NCI-H1417 (cell line): ENCODE measurements at places on chromosomes 16 and 17.
A peak's percentile ranks its signal among the peaks of the same experiment; 100 is the strongest.

GRCh38 chr17:78585006-78585630, 7.9 kb upstream of the DNAH17 start:
- DNase-seq = no peak

DNA sequence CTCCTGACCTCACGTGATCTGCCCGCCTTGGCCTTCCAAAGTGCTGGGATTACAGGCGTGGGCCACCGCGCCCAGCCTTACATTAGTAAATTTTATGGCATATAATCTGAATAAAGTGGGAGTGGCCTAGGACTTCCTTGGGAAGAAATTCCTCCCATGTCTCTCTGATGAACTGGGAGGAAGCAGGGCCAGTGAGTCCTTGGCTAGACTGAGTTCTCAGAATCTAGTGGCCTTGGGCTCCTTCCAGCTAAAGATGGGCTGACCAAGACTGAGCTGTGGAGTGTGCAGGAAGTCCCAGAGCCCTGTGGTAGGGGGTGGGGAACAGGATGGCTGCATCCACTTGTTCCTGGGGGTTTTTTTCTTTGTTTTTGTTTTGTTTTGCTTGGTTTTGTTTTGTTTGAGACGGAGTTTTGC, 10.0 kb upstream of the NAGLU start:
- DNase-seq = no peak

- DNase-seq = no peak
Measured at GRCh38 chr16:86364653-86365380, 145.5 kb upstream of the FOXF1 start.

DNA sequence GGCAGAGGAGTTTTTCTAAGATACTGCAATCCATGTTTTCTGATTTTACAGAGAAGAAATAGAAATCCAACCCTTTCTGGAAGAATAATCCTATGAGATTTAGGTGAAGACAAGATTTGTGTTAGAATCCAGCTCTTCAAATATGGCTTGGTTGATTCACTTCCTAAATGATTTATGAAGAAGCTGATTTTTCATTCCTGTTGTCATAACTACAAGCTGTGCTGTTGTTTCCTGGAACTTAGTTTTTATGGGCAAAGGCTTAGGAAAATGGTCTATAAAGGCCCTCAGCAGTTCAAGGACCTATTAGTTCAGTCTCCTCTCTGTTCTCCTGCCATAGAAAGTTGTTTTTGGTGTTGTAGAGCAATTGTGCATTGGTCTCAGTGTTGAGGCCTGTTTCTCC, 174.2 kb upstream of the FAM20A start:
- no peak for DNase-seq

DNA sequence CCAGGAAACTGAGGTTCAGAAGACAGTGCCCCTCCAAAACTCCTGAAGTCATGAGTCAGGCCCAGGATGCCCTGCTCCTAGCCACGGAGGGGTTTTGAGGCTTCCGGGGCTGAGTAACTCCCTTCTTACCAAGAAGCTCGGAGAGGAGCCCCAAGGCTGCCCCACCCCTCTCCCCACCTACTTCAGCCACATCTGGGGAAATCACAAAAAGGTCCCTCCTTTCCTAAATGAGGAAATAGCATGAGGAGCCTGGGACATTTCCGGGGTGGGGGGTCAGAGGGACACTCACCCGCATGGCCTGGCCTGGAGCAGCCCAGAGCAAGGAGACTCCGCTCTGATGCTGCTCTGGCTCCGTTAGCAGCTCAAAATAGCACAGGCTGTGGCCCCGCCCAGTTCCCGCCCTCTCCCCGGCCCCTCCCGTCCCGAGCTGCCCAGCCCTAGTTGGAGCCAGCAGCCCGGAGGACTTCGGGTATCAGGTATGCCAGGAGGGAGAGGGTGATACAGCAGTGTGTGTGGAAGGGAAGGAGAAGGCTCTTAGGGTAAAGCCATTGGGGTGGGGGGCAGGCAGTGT, 40.1 kb downstream of the MYO18A start:
- peak; percentile 20 for DNase-seq

GRCh38 chr17:32256012-32256700, 9.5 kb upstream of the RHBDL3 start:
- peak; percentile 22 for DNase-seq

GRCh38 chr16:50610331-50611262, 62.4 kb downstream of the NKD1 start:
- no peak for DNase-seq

- peak; percentile 93 for DNase-seq
Measured at GRCh38 chr17:30600060-30600829, 123.0 kb downstream of the GOSR1 start.

GRCh38 chr16:74627506-74628220, 20.7 kb upstream of the GLG1 start:
- DNase-seq = no peak

DNA sequence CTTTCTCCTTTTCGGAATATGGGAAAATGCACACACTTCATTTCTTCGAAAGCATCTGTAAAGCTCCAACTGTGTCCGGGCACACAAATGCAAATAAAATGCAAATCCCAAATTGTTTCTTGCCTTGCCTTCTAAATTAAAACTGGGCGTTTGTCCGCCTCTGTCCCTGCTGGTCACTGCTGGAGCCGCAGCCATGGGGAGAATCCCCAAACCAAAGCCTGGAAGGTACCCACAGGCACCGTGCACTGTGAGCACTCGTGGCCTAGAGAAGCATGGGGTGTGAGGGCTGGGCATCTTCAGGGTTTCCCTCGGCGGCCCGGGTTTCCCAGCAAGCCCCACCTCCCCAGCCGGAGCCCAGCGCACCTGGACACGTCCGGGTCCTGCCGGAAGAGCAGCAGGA, 2.9 kb downstream of the SLC47A2 start:
- no peak for DNase-seq

DNA sequence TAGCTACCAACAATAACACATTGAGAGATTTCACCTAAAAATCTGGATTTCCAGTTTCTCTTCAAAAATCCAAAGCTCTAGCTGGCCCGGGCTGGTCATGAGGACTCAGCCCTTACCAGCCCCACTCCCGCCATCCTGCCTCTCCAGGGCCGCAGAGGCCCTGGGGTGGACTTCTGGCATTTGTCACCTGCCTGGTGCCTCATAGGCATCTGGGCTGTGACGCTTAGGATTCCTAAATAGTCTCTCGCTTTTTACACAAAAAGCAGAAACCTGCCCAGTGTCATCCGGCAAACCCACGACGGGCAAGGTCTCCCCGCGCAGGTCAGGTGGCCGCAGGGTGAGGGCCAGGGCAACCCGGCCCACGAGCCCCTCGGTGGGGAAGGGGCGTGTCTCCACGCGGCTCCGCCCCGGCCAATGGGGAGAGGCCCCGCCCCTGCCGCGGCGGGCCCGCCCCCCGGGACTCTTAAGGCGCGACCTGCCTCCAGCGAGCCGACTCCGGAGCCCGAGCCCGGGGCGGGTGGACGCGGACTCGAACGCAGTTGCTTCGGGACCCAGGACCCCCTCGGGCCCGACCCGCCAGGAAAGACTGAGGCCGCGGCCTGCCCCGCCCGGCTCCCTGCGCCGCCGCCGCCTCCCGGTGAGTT, at the start of gene VASN:
VASN (plus strand) TSS at position 492 of the 644 bp plus-strand sequence. CDS start 9,030 bp downstream, outside the sequence.
- DNase-seq = peak; percentile 21

- DNase-seq = no peak
Measured at GRCh38 chr17:63986821-63987220, 11.3 kb upstream of the PRR29 start.

- no peak for DNase-seq
Measured at GRCh38 chr16:89660146-89660545, 2.5 kb downstream of the SPATA33 start.

DNA sequence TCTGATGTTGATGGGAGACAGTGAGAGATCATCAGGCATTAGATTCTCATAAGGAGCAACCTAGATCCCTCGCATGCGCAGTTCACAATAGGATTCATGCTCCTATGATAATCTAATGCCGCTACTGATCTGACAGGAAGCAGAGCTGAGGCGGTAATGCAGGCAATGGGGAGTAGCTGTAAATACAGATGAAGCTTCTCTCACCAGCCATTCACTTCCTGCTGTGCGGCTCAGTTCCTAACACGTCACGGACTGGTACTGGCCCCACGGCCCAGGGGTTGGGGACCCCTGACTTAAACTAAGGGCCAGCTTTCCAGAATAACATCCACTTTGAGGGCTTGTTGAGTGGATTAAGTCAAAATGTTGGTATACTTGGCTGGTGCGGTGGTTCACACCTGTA, 2.6 kb upstream of the TMEM219 start:
- DNase-seq = no peak

GRCh38 chr16:3618769-3619141, 7.3 kb upstream of the SLX4 start:
- DNase-seq = no peak

DNA sequence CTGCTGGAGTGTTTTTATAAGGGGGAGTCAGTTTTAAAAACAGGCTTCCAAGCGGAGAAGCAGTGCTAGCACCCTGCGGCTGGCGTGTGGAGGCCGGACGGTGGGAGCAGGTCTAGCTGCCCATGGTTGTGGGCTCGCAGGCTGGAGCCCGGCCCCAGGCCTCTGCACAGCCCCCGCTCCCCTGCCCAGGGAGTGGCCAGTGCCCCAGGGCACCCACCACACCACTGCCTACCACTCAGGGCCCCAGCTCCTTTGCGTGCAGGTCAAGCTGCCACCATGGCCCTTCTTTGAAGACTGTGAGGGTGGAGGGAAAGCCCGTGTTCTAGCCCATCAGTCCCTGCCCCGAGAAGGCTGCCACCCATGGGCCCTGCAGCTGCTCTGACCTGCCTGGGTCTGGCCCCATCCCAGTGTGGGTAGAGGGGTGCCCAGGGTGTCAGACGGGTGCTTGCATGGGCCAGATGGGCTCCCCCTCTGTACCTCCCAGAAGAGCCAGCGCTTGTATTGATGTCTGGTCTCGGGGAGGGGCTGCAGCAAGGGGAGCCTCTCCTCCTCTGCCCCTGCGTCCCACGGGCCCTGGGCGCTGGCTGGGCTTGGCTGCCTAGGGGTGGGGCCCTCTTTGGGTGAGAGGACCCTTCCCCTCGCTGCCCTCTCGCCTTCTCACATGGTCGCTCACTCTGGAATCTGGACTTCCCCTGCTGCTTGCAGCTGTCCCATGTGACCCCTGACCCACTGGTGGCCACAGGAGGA, 1.5 kb upstream of the NUDT16L1 start:
- DNase-seq = no peak

GRCh38 chr17:27494192-27495091, 38.2 kb downstream of the KSR1 start:
- DNase-seq = peak; percentile 10

DNA sequence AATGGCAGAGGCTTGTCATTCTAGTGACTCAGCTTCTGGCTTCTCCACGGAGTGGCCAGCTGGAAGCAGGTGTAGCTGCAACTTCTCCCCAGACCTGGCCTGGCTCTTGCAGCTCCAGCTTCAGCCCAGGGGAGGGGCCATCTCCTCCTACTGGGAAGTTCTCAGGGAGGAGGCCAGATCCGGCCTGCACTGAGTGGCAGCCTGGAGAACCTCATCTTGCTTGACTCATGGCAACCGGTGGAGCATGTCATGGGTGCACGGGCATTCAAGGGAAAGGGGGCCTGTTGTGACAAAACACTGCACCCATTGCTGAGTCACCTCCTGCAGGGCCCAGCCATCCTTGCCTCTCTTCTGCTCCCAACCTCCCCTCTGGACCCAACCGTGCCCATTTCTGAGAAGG, 273.9 kb upstream of the MAF start:
- no peak for DNase-seq

DNA sequence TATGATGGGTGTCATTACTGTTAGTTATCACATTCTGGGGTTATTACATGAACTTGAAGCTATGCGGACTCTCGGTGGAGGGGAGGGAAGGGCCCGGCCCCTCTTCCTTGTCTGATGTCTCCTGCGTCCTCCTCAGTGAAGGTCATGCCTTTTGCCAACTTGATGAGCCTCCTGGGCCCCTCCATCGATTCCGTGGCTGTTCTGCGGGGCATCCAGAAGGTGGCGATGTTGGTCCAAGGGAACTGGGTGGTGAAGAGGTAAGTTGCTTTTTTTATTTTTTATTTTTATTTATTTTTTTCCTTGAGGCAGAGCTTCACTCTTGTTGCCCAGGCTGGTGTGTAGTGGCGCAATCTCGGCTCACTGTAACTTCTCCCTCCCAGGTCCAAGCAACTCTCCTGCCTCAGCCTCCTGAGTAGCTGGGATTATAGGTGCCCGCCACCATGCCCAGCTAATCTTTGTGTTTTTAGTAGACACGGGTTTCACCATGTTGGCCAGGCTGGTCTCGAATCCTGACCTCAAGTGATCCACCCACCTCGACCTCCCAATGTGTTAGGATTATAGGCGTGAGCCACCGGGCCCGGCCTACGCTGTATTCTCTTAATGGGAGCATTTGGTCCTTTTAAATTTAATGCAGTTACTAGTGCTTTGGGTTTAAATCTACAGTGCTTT, 21.6 kb downstream of the POLR3E start:
- no peak for DNase-seq

- DNase-seq = peak; percentile 72
Measured at GRCh38 chr16:50213939-50214519, 52.3 kb upstream of the ADCY7 start.
